M059J (cell line): ENCODE measurements at places on chromosomes 1 and 21.
A peak's percentile ranks its signal among the peaks of the same experiment; 100 is the strongest.

GRCh38 chr1:180945551-180945950 is 32.9 kb downstream of the KIAA1614 start:
- no peak for DNase-seq

GRCh38 chr1:225655509-225656258 is 2.8 kb upstream of the ENAH start:
- DNase-seq, result peak; percentile 97

DNA sequence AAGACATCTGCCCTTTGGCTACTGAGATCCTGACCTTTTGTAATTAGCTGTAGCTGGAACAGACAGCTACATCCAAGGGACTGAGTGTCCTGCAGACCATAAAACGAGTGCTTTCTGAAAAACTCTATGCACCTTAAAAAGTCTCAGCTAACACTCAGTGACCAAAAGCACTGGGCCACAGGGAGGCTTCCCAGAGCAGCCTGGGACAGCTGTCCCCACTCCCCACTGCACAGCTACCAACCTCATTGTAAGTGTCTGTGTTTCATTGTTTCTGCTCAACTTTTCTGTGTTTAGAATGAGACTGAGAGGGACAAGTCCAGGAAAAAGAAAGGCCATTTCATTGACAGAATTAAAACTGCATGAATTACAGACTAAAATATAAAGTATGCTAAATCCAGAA is 80.7 kb downstream of the SMYD2 start:
- DNase-seq, result no peak

DNA sequence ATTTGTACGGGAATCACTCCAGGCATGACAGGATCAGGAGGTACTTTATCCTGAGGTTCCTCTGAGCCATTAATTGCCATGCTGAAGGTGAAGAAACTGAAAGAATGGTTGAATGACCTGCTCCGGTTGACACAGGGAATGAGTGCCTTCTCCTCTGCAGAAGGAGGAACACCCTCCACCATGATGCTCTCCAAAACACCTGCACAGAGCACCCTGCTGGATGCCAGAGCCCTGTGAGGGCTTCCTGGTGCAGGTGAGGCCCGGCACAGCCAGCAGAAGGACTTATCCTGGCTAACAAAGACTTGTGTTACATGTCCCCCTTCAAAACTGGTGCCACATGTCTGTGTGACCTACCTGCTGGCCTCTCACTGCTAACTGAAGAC is 14.3 kb upstream of the LBR start:
- DNase-seq, result no peak

DNA sequence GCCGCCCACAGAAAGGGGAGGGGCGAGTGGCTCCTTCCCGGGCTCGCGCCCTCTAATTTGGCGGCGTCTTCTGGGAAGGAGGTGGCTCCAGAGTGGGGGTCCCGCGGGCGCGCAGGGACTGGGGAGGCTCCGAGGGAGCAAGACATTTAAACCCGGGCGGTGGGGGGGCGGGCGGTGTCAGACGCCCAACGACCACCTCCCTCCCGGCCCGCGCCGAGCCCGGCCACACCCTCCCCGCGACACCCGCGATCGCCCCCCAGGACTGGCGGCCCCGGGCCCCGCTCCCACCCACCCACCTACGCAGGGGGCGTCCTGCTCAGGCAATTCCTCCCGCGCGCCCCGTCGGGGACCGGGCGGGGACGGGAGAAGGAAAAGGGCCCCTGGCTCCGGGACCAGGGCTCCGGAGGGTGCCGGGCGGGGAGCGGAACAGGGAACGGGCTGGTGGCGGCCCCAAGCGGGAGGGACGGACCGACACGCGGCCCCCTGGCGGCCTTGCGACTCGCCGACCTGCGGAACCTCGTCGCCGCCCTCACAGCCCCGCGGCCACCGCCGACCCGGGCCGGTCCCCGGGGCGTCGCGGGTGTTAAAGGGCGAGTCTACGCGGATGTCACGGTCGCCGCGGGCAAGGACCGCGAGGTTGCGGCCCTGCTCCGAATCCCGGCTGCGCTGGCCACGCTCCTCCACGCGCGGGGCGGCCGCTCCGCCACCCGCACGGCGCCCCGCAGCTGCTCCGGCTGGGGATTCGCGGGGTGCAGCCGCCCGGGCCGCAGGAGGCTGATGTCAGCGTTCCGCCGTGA is 94.0 kb upstream of the FMN2 start:
- no peak for DNase-seq

DNA sequence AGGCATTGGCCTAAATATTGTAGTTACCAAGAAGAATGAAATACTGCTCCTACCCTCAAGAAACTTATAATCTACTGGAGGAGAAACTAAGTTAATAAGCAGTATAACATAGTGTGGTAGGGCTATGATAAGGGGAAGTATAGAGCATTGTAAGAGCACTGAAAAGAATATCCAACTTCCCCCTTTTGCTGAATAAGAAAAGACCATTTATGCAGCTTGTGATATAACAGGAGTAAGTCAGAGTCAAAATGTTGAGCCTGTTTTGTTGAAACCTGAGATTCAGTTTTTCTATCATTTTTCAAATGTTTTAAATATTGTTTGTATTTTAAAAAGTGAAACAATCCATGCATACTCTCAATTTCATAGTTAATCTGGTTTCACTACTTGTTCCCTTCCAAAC is 48.3 kb upstream of the FCRL4 start:
- DNase-seq, result no peak

- no peak for DNase-seq
These were observed 4.4 kb downstream of the AVPR1B start for GRCh38 chr1:206112600-206113301.

- no peak for DNase-seq
These were observed 69.7 kb upstream of the ADAM30 start for GRCh38 chr1:119966020-119966419.

DNA sequence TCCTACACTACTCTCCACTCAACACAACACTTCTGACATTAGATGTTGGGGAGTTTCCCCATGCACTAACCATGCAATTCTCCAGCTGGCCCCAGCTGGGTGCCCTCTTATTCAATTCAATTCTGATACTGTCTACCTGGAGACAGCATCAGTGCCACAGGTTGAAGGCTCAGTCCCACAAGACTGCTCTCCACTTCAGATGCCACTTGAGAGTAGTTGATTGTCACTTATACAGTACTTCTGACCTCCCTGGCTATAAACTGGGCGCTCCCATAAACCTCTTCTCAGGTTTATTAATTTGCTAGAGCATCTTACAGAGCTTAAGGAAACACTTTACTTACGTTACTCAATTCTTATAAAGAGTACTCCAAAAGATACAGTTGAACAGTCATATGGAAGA is 442.3 kb downstream of the LRRIQ3 start:
- DNase-seq, result no peak

- no peak for DNase-seq
These were observed 554.3 kb upstream of the CHRM3 start for GRCh38 chr1:238832106-238832505.

DNA sequence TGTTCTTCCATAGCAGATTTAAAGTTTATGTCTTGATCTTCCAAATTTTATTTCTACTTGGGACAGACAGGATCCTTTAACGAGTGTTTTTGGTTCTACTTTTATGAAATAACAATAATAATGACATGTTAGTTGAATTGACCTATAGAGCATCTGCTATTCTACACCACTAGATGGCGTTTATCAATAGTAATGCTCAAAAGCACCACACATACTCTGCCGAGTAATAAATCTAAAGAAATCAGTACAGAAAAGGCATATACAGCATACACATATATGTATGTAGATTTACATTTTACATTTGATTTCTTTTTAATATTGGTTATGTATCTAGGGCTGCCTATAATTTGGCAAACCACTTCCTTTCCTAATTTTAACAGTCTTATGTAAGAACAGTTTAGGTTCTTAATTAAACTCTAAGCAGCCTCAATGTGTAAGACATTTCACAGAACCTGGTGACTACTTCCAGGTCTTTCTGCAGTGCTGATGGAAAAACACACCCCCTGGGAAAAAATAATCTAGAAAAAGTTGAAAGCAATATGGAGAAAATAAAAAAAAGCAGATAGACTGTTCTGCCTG is 5.9 kb upstream of the SIPA1L2 start:
- peak; percentile 62 for DNase-seq

DNA sequence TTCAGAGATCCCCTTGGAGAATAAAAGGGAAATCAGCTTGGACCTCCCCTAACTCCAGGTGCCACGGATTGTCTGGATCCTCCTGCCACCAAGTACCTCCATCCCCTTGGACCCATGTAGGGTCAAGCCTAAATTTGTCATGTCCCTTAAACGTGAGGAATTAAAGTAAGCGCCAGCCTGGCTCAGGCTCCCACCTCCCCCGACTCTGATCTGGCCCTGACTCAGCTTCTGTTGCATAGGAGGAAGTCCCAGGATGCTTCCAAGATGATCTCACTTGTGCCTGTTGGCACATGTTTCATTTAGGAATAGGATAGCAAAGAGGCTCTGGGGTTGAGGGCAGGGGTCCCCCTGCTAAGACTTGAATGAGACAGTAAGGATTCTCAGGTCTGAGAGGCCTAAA is 231.9 kb upstream of the JUN start:
- DNase-seq, result peak; percentile 84

DNA sequence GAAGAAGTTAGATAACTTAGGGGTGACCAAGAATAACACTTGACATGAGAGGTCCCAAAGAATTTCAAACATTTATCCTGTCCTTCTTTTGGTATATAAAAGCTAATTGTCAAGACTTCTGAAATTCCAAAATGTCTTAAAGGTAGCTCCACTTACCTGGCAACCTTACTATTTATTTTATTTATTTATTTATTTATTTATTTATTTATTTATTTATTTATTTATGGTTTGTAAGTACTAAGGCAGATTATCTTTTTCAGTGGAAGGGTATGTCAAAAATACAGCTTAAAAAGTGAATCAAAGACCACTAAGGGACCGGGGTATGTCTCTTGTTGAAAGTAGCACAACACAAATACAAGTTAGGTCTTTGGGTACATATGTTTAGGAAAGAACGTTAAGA is 620.8 kb upstream of the B3GALT2 start:
- DNase-seq, result no peak

DNA sequence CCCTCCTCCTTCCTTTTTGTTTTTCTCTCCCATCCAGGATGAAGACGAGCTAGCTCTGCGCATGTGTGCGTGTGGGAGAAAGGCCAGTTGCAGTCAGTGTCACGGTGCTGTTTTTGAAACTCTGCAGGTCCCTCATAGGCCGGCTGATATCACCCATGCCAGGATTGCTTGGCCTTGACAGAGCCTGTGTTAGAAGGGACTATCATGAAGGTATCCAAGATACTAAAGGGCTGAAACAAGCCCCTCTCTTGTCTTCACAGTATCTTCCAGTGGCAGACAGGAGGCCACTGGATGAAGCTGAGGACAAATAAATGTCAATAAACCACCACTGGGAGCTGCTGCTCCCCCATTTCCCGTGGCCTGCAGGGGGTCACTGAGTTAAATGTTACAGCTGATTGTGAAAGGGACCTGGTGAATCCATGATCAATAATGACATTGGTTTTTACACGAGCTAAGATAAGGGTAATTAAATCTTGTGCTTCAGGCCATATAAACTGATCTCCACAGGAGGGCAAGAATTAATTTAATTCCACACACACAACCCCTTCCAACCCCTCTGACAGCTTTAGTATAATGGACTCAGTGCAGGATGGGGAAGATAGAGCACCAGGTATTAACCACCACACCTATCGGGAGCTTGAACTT is 64.6 kb upstream of the TARBP1 start:
- no peak for DNase-seq

DNA sequence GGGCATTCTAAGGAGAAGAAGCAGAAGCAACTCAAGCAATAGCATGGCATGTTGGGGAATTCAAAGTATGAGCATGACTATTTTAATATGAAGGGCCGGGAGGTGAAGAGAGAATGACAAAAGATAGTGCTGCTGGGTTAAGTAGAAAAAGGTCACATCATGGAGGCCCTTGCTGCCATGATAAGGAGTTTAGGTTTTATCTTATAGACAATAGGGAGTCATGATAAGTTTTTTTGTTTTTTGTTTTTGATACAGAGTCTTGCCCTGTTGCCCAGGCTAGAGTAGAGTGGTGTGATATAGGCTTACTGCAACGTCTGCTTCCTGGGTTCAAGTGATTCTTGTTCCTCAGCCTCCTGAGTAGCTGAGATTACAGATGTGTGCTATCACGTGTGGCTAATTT is 3.1 kb downstream of the BNIPL start:
- no peak for DNase-seq

- peak; percentile 23 for DNase-seq
These were observed 15.7 kb upstream of the PDXK start for GRCh38 chr21:43703035-43703880.

- no peak for DNase-seq
These were observed 27.1 kb downstream of the AHDC1 start for GRCh38 chr1:27576806-27577227.
